ENCODE measurements at places on chromosomes 11 and 22.
A peak's percentile ranks its signal among the peaks of the same experiment; 100 is the strongest.

DNA sequence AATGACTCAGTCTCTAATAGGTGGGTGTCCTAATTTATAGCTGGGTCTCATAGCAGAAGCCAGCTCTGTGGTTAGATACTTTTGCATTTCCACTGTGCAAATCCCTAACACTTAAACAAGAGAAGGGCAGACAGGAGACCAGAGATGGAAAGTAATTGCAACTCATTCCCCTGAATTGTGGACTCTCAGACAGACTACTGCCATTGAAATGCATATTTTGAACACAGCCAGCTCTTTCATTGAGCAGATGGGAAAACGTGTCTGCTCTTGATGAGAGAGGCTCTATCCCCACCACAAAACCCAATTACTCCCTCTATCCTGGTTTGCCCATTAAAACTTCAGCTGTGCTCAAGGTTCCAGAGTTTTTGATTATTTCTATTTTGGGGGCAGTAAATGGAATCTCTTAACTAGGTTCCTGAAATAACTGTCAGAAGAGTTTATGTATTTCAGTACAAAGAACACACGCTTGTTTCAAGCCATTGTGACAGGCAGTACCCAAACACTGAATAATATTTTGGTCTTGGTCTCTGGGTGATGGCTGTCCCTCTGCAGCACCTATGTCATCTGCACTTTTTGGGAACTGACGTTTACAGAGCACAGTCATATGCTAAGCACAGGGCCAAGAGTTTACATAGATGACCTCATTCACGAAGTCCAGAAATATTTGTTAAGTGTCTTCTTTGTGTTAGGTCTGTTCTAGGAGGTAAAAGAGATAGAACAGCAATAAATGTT lies 41.7 kb downstream of the FAM227A start:
- no peak for DNase-seq

DNA sequence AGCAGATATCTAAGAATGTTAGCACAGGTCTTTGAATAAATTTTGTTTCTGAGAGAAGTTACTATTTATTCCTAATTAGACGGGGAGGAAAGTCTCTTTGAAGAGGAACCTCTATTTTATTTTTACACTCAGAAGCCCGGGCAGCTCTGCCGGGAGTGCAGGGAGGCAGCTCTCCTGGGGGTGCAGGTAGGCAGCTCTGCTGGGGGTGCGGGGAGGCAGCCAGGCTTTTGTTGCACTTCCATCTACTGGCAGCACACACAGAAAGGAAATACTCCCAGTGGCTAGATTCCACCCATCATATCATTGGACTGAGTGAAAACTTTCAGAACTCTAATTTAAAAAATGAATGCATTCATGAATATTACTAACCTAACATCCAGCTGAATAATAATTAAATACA lies 24.6 kb downstream of the OR10A6 start:
- no peak for DNase-seq

DNA sequence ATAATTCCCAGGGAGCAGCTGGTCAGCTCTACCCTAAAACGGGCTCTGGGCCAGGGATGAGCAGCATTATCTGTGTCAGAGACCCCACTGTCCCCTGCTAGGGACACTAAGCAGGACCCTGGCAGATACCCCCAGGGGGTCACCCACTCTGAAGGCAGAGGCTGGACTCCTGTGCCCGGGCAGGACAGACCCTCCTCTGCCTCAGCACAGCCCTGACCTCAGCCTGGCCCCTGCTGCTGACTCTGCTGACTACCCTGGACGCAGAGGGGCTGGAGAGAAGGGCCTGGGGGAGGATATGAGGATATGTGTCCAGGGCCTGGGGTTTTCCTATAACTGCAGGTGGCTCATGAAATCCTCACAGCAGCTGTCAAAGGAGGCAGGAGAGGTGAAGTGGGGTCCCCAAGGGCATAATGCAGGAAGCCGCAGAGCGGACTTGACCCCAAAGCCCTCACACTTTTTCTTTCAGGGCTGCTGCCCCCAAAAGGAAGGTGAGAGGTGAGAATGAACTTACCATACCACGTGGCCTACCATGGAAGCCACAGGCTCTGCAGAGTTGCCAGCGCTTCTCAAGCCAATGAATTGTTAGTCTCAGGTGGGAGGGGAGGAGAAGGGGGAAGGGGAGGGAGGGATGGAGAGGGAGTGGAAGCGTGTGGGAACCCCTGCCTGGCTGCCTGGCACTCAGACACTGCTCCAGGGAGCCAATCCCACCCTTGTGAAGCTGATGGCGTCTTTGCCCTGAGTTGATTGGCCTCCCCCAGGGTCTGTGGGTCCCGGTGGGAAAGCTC lies 76.7 kb upstream of the WNT11 start:
- DNase-seq: no peak

GRCh38 chr11:708511-708910 lies 2.5 kb downstream of the EPS8L2 start:
- no peak for DNase-seq

GRCh38 chr11:96990914-96991313 lies 601.1 kb downstream of the JRKL start:
- no peak for DNase-seq

GRCh38 chr11:2987881-2988861 lies 4.0 kb downstream of the NAP1L4 start:
- DNase-seq: no peak

DNA sequence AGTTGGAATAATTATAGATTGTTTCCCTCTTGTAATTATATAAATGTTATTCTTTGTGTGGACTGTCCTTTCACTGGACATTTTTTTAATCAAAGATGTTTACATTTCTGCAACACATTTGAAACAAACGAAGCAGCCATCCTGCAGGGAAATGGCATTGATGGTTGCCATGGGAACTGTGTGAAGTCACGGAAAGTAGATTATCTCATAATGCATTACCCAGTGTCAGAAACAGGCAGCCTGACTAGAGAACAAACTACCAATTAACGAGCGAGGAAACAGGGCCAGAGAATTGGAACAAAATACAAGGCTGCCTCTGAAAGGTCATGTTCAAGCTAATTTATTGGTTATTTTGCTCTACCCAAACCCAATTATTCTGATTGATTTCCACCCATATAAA lies 96.9 kb upstream of the LARGE1 start:
- no peak for DNase-seq

DNA sequence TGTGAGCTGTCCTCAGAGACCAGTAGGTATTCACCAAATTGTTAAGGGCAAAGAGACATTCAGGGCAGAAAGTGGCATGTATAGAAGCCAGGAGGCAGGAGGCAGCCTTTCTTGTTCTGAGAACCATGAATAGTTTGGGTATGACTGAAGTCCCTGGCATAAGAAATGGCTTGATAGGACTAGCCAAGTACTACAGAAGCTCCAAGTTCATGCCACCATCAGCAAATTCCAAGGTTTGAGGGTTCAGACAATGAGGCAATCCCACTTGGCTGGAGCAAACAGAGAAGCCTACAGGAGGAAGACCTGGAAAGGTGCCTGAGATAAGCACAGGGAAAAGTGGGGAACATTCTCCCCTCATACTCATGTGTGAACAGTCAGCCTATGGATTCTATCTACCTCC lies 25.8 kb downstream of the XRRA1 start:
- no peak for DNase-seq

DNA sequence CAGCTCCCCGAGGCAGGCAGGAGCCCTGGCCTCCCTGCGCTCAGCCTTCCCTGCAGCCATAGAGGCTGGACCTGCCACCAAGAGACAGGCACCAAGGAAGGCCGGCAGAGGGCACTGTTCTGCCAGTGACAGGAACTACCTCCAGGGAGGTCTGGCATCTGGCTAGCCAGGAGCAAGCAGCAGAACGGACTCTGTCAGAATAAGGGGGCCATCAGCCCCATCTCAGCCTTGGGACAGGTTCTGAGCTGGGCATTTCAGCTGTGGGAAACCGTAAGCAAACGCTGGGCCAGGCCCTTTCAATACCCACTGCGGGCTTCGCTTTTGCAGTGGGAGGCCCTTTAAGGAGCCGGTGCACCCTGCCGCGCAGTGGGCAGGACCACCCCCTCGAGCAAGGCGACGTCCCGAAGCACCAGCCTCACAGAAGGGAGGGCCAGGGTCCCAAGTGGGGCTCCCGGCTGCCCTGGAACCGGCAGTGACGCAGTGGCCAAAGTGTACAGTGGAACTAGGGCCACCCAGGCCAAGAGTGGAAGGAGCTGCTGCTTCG lies 18.2 kb downstream of the IFT27 start:
- peak; percentile 70 for DNase-seq

- DNase-seq: no peak
Measured at GRCh38 chr22:44287121-44287693, 25.5 kb downstream of the SHISAL1 start.

- no peak for DNase-seq
Measured at GRCh38 chr11:125193841-125194240, 29.3 kb downstream of the PKNOX2 start.

DNA sequence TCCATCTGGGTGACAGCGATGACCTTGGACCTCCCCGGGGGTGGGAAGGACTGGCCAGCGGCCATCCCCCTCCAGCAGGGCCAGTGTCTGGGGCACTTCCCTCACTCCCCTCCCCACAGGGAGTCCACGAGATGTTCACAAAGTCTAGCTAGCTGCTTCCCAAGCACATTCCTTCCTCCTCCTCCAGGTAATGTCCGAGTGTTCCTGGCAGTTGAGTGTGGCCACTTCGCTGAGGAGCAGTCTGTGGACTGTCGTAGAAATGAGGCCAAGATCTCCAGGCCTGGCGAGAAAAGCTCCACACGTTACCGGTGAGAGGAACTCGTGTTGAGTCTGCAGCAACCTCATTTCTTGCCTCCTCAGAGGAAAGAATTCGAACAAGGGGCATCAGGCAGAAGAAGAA lies 425.5 kb downstream of the BRD1 start:
- DNase-seq: peak; percentile 2

GRCh38 chr11:33257897-33258630 lies 883 bp downstream of the HIPK3 start:
- peak; percentile 89 for DNase-seq

DNA sequence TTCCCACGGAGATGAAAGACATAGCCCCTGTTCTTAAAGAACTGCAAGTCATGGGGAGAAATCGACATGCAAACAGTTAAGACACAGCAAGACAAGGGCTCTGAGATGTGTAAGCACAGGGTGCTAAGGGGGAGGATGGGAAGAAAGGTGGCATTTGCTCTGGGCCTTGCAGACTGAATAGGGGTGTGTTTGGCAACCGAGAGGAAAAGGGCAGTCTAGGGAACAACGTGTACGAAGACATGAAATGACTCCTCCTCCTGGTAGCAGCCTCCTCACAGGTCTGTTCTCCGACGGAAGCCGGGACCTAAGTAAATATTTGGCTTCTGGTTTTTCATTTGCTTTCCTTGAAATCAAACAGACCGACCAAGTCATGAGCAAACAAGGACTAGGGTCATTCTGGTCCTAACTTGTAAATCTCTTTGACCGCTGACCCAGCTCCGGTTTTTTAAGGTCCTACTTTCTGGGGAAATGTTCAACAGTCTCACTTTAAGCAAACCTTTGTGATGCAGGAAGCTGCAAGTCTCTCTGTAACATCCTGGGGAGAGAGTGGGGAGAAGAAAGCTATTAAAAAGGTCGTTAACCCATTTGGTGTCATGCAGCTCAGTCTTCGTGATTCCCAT lies 19.7 kb downstream of the NNMT start:
- DNase-seq: no peak

GRCh38 chr11:126268361-126268707 lies 361 bp downstream of the SRPRA start:
- DNase-seq: no peak

DNA sequence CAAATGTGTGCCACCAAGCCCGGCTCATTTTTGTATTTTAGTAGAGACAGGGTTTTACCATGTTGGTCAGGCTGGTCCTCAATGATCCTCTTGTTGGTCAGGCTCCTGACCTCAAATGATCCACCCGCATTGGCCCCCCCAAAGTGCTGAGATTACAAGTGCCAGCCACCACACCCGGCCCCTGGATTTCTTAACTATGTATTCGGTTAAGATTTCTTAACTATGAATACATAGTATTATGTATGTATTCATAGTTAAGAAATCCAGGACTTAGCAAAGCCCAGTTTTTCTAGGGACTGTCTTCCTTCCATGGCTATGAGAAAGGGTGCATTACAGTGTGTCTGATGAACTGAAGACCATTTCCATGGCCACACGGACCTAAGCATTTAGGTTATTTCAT lies 1.7 kb downstream of the C11orf91 start:
- DNase-seq: no peak

DNA sequence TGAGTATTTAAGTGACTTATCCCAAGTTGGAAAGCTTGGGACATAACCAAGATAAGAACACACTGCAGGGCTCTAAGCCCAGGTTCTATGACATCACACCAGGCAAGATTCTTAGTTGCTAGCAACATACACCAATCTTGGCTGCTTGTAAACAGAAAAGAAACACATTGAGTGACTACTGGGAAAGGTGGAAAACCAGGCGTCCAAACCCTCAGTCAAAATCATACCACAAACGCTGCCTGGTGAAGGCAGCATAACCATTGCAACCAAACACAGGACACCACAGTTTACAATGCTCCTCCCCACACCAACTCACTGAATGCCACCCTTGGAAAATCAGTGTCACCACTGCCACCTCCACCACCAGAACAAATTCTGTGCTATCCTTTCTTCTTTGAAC lies 379.9 kb downstream of the TTC28 start:
- peak; percentile 11 for DNase-seq

DNA sequence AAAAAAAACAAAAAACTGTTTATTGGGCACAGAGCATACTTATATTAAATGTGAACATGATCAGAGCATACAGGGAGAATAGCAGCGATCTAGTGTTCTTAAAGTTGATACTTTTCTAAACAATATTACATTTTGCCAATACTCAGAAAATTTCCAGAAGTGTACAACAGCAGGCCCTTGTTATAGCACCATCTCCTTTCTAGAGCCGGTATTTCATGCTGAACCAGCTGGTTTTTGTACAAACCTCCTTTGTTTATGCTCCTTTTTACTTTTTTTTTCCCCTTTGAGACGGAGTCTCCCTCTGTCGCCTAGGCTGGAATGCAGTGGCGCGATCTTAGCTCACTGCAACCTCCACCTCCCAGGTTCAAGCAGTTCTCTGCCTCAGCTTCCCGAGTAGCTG lies 90.7 kb downstream of the PPP6R3 start:
- DNase-seq: no peak

- DNase-seq: no peak
Measured at GRCh38 chr11:1920909-1921573, 1.5 kb downstream of the TNNT3 start.

Data from adrenal gland (tissue), 19 donors.